Mammary epithelial cell (primary cell): ENCODE measurements at places on chromosomes 4 and X. TPM values are rescaled to one million over a fixed set of nuclear protein-coding genes. Genes with fewer than 3 reads are reported as not detected.

Gene NPFFR2
- not detected in 2 replicates for total RNA-seq

Gene AVPR2
- total RNA-seq: not detected

Gene ARAP2
- 13.1 and 14.6 TPM in 2 replicates for total RNA-seq

Gene CABS1
- not detected in 2 replicates for total RNA-seq

Gene GASK1B
- total RNA-seq: 27.2 TPM

DNA sequence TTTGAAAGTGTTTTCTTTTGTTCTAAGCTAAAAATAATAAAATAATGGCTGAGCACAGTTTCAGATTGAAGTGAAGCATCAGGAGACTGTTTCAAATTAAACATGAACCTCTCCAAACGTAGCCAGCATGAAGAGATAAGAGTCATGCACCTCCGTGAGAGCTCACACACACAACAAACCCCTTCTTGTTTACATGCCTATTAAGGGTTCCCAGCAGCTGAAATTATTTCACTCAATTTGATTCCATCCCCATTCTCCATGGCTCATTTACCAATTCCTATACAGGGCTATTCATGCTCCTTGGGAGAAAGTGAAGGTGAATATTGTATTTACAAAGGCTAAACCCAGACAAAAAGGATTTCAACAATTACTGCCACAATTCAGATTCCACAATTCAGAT is 954.1 kb upstream of the INTU start:
- no peak for DNase-seq

DNA sequence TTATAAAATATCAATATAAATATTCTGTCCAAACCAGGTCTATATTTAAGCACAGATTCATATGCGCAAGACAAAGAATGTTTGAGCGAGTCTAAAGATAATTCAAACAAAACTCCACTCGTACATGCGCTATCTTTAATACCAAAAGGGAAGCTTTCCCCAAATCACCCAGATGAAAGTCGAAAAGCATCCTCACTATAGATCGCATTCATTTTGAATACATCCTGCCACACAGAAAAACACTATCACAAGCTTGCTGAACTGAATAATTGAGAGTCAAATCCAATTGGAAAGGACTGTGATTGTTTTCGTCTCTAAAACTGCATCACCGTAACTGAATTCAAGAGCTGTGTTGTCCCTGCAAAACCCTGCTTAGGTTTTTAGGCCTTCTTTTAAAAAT is 685 bp downstream of the TASL start:
- DNase-seq: no peak

- no peak for DNase-seq
These were observed 126.7 kb downstream of the DHRSX start for GRCh38 chrX:2374086-2374485.

DNA sequence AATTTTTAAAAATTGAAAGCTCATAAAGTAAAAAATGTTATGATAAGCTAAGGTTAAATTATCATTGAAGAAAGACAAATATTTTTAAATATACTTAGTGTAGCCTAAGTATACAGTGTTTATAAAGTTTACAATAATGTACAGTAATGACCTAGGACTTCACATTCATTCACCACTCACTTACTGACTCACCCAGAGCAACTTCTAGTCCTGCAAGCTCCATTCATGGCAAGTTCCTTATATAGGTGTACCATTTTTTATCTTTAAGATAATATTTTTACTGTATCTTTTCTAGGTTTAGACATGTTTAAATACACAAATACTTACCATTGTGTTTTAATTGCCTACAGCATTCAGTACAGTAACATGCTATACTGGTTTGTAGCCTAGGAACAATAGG is 112.3 kb upstream of the RADX start:
- peak; percentile 2 for DNase-seq

GRCh38 chr4:32879913-32880312 is 2159.7 kb downstream of the PCDH7 start:
- no peak for DNase-seq

DNA sequence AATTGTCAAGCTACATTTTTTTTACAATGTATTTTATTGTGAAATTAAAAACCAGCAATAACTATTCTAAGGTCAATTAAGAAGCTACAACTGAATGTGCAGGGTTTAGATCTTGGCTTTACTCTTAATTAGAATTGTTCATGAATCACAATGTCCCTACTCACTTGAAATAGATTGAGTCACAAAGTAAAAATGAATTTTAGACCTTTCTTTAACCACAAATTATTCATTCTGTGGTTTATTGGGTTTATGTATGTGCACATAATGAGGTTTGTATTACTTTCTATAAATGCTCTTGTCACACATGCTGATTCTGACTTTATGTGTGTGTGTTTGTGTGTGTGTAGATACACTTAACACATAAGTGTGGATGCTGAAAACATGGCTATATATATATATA is 647.0 kb upstream of the AADAT start:
- DNase-seq: peak; percentile 65

DNA sequence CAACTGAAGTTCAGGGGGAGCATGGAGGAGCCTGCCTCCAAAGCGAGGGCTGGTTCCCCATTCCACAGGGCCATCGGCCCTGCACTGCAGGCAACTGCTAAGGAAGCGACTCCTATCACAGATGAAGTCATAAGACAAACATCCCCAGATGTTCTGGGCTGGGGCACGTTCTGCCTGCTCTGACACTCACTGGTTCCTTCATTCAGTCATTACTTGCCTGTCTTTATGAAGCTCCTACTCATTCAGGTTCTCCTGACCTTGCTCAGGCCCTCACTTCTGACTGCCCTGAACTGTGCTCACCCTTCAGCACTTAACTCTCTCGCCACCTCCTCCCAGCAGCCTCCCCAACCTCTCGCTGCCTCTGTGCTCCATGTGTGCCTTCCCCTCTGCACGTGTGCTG is 2.5 kb upstream of the SLC2A9 start:
- DNase-seq: no peak

- DNase-seq: no peak
These were observed 16.6 kb downstream of the GPKOW start for GRCh38 chrX:49106930-49107329.

DNA sequence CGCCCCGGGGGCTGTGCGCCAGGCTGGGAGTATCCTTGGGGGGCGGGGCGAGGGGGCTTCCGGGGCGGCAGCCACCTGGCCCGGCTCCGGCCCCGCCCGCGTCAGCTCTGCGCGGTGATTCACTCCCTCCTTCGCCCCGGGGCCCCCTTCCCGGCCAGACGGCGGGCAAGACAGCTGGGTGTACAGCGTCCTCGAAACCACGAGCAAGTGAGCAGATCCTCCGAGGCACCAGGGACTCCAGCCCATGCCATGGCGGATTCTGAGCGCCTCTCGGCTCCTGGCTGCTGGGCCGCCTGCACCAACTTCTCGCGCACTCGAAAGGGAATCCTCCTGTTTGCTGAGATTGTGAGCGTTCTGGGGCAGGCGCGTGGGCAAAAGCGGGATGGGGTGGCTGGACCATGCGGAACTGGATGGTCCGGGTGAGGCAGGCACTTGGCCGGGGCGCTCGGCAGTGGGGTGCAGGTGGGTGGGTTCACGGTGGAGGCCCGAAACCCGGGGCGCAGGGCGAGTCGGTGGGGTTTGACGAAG is at the start of gene PLP2:
Gene PLP2 (plus strand): TSS at position 147 of the 528 bp plus-strand sequence. CDS start 103 bp downstream, at position 250.
- DNase-seq: peak; percentile 72

DNA sequence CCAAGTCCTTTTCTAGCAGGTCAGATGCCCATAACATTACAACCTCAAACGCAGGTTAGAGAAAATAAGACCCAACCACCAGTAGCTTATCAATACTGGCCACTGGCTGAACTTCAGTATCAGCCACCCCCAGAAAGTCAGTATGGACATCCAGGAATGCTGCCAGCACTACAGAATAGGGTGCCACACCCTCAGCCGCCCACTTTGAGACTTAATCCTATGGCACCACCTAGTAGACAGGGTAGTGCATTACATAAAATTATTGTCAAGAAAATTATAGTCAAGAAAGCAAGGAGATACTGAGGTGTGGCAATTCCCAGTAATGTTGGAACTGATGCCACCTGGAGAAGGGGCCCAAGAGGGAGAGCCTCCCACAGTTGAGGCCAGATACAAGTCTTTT is 19.9 kb upstream of the TRIM61 start:
- peak; percentile 38 for DNase-seq

GRCh38 chrX:122363112-122363795 is 820.8 kb upstream of the GRIA3 start:
- no peak for DNase-seq

DNA sequence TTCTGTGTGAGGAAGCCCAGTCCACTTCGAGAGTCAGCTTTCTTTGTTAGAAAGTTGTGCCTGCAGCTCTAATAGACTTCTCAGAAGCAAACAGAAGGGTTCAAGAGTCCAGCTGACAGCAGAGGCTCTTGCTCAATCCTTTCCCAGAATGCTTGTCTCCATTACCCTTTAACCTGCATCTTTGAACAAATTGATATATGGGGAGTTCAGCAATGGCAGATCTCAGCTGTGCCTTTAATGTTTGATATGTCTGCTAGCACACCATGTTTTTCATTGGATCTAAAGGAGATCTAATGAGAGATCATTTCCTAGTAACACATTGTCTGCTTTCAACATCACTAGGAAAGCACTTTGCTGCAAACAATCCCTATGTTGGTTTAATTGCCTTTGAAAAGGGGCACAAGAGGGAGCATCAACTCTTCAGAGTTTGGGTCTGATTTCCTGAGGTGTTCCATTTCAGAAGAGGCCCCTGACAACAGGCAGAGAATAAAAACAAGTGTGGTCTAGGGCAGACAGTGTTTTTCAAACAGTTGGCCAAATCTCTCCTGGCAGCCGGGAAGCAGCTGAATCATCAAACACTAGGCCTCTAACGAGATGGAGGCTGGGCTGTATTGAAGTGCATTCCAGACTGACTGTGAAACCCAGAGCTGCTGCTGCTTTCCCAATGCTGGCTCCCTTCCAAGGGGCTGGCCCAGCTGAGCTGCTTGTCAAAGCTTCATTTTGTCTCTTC is 55.5 kb downstream of the LUZP4 start:
- DNase-seq: peak; percentile 85

- peak; percentile 49 for DNase-seq
These were observed 8.1 kb downstream of the MORF4L2 start for GRCh38 chrX:103678199-103678993.

DNA sequence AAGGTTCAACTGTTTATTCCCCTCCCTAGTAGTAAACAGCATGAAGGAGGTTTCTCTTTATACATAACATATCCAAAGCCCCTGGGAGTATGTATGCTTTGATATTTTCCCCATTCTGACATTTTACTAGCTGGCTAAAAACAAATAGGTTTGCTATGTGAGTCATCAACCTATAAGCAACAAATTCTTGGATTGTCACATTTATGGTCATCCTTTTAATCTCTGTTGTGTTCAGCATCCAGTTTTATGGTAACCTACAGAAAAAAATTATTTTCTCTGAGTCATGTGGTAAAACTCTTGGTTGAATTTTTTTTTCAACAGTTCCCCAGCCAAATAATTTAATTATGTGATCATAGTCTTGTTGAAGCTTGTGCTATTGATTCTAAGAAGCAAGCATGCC is 734.1 kb downstream of the ADGRL3 start:
- DNase-seq: no peak

GRCh38 chr4:166518776-166519175 is 645.7 kb downstream of the TLL1 start:
- DNase-seq: no peak

- no peak for DNase-seq
These were observed 170.1 kb downstream of the CCNG2 start for GRCh38 chr4:77327151-77327550.

GRCh38 chrX:53435997-53436396 is 1.8 kb upstream of the HSD17B10 start:
- DNase-seq: peak; percentile 56

DNA sequence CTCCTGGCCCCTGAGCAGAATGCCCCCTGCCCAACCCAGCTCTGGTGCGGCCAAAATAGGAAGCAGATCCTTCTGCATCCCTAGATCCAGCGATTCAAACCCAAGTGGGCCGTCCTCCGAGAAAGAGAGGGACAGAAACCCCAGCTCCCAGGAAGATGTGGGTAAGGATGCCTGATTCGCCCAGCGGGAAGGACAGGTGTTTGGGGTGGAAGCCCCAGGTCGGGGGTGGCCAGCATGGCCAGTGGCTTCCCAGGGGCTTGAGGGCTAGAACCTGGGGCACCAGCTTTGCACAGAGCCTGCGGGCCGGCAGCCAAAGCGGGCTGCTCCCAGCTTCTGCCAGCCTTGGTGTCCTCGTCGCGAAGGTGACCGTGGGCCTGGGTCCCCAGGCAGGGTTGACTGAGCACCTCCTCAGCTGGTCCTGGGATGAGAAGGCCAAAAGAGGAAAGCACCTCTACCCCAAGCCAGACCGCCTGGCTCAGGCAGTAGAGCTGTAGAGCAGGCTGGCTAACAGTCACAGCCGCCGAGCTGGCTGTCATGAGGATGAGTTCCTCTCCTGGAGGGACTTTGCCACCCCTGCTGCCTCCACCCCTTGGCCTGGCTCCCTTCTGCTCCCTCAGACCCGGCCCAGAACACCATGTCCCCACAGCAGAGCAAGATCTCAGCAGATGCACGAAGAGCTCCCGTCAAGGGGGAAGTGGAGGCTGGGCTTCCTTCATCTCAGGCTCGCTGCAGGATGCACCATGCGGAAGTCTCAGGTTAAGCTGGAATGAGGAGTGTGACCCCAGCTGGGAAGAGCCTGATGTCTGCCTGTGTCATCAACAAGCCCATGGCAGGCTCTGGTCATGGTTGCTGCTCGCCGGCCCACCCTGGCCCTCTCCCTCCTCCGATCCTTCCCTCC is 59.9 kb downstream of the CPZ start:
- no peak for DNase-seq

DNA sequence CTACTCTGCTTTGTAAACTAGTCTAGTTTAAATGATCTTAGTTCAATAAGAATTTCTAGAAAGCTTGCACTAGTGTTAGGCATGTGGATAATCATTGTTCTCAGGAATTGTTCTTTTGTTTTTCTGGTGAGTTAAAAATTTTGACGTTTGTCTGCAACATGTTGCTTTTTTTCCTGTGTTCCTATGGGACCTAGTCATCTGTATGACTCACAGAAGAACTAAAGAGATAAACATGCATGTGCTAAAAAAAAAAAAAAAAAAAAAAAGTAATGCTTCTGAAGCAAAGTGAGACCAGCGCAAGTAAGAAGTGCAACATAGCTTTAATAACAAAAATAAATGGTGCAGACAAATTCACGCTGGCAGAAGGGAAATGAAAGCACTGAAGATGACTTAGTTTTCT is 471.2 kb downstream of the IQCM start:
- peak; percentile 2 for DNase-seq
